ENCODE measurements at places on chromosomes 1 and 21.

DNA sequence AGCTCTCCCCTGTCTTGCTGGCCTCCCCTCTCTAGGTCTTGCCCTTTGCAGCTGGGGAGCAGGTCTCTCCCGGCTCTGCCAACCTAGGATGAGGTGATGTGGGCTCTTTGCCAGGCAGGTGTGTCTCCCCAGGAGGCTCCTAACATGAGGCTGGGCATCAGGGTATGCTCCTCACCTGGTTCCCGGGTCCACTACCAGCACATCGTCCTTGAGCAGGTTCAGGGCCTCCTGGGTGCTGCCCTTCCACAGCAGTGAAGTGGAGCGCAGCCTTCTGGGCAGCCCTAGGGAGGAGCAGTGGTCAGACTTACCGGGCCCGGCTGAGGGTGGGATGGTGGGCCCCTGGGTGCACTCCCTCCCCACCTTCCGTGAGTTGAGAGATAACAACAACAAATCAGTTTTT lies 17.5 kb downstream of the LACTBL1 start:
- no peak overlapping the region for H3K27ac ChIP-seq
- no peaks in the 10 kb centered on the region for H3K27me3 ChIP-seq
- H3K4me1 ChIP-seq: no peaks in the 10 kb centered on the region
- H3K36me3 ChIP-seq: no peaks in the 10 kb centered on the region

DNA sequence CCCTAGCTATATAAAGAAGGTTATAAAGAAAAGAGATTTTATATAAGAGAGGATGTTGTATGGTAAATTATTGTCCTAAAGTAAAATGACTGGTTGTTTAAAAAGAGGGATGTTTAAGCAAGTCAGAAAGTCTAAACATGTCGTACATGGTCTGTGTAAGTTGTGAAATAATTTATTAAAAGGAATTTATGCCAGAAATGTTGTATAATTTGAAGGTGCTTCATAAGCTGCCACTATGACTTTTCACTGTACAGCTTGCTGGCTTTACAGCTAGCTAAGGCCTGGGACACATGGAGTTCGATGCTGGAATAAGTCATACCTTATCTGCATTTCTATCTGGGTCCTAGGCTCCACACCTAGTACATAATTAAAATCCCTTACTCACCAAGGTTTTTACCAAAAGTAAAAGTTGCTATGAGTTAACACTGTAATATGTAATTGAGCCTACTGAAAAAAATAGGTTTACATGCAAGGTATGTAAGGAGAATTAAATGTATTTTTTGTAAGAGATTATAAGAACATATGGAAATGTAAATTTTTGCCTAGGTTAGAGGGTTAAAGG lies 59.0 kb upstream of the EDEM3 start:
- no peak for DNase-seq
- no peak overlapping the region for H3K4me3 ChIP-seq
- H3K27me3 ChIP-seq: no peaks in the 10 kb centered on the region
- no peak overlapping the region for H3K27ac ChIP-seq

DNA sequence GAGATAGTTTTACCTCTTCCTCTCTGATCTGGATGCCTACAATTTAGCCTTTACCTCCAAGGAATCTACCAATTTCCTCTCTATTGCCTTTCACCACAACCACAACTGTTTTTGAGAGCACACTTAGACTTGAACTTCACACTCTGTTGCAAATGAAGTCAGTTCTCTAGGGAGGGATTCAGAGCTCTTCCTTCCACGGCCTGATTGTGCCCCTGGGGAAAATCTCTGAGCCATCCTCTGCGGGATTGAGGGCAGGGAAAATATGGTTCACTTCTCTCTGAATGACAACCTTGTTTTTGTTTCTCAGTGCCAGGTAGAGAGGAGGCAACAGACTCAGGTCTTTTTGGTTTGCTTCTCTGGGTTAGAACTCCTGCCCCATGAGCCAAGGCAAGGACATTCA lies 35.4 kb upstream of the BCL10 start:
- no peak overlapping the region for H3K27ac ChIP-seq
- no peak overlapping the region for H3K4me3 ChIP-seq
- H3K27me3 ChIP-seq: no peaks in the 10 kb centered on the region

GRCh38 chr1:101798417-101798816 lies 198.3 kb downstream of the OLFM3 start:
- no peaks in the 10 kb centered on the region for H3K4me1 ChIP-seq
- H3K27me3 ChIP-seq: no peaks in the 10 kb centered on the region
- H3K4me3 ChIP-seq: no peak overlapping the region
- DNase-seq: no peak

- DNase-seq: no peak
- H3K27ac ChIP-seq: no peak overlapping the region
- H3K36me3 ChIP-seq: peaks cover 18% of the 10 kb centered on the region
- H3K4me1 ChIP-seq: no peaks in the 10 kb centered on the region
- no peaks in the 10 kb centered on the region for H3K27me3 ChIP-seq
Observed at GRCh38 chr1:197156692-197157091, 10.2 kb upstream of the ASPM start.

DNA sequence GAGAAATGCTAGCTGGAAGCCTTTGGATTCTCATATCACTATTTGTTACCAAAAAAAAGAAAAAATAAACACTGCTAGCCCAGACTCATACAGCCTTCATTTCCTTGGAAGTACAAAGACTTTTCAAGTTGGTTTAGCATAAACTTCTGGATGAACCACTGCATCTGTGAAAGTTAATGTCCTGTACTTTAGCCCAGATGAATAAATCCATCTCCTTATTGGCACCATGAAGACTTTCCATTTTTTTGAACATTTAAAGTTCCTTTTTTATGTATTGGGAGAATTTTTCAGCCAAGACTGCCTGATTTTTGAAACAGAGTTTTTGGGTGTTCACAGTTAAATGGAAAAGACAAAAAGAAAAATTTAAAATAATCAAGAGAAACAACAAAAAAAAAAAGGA lies 184.0 kb upstream of the C1orf87 start:
- no peak for DNase-seq
- no peak overlapping the region for H3K4me3 ChIP-seq
- no peaks in the 10 kb centered on the region for H3K27me3 ChIP-seq
- no peaks in the 10 kb centered on the region for H3K36me3 ChIP-seq
- H3K27ac ChIP-seq: no peak overlapping the region
- H3K4me1 ChIP-seq: no peaks in the 10 kb centered on the region

- no peak for DNase-seq
- H3K36me3 ChIP-seq: no peaks in the 10 kb centered on the region
- H3K27ac ChIP-seq: peak overlapping the region; percentile 93
- no peaks in the 10 kb centered on the region for H3K27me3 ChIP-seq
- peak overlapping the region; percentile 98 for H3K4me3 ChIP-seq
Observed at GRCh38 chr1:23825762-23826522, 713 bp upstream of the HMGCL start.

GRCh38 chr21:26140164-26140579 lies 30.4 kb downstream of the APP start:
- H3K4me1 ChIP-seq: no peaks in the 10 kb centered on the region
- no peak overlapping the region for H3K4me3 ChIP-seq
- DNase-seq: no peak

GRCh38 chr21:46116189-46116775 lies 18.4 kb downstream of the COL6A2 start:
- peaks cover 15% of the 10 kb centered on the region for H3K4me1 ChIP-seq
- peaks cover 96% of the 10 kb centered on the region for H3K36me3 ChIP-seq
- DNase-seq: peak; percentile 9

DNA sequence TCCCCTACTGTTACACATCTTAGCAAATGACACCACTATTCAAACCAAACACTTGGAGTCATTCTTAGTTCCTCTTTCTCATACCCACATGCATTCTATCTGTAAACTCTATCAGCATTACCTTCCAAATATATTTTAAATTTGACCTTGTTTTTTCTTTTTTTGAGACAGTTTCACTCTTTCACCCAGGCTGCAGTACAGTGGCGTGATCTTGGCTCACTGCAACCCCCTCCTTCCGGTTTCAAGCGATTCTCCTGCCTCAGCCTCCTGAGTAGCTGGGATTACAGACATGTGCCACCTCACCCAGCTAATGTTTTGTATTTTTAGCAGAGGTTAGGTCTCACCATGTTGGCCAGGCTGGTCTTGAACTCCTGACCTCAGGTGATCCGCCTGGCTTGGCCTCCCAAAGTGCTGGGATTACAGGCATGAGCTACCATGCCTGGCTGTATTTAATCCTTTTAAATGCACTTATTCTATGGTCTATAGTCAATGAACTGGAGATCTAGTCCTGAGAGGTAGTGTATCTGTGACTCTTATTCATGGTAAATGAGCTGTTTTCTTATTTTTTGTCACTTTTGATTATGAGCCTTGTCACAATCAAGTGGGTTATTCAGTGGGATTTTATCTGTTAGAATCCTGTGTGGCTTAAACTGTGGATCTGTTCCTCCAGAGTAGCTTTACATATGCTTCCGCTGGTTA lies 73.1 kb downstream of the GATAD2B start:
- no peaks in the 10 kb centered on the region for H3K36me3 ChIP-seq
- H3K27ac ChIP-seq: no peak overlapping the region
- no peak overlapping the region for H3K4me3 ChIP-seq
- H3K4me1 ChIP-seq: no peaks in the 10 kb centered on the region
- DNase-seq: no peak

DNA sequence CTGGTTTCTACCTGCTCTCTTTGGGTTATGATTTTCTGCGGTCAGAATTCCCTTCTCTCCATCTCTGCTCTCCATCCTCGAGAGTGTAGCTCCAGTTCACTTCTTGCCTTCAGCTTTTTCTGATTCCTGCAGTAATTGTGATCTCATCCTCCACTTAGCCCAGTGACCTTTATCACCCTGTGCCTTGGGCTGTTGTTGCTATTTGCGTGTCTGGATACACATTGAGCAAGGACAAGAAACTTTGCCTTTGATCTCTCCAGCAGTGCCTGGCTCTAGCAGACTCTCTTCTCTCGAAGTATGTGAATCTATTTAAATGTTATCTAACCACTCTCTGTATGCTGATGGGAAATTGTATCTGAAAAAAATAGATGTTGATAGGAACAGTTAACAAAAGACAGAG lies 76.4 kb upstream of the MARK1 start:
- H3K4me3 ChIP-seq: no peak overlapping the region
- DNase-seq: no peak
- H3K4me1 ChIP-seq: no peaks in the 10 kb centered on the region
- no peaks in the 10 kb centered on the region for H3K36me3 ChIP-seq

DNA sequence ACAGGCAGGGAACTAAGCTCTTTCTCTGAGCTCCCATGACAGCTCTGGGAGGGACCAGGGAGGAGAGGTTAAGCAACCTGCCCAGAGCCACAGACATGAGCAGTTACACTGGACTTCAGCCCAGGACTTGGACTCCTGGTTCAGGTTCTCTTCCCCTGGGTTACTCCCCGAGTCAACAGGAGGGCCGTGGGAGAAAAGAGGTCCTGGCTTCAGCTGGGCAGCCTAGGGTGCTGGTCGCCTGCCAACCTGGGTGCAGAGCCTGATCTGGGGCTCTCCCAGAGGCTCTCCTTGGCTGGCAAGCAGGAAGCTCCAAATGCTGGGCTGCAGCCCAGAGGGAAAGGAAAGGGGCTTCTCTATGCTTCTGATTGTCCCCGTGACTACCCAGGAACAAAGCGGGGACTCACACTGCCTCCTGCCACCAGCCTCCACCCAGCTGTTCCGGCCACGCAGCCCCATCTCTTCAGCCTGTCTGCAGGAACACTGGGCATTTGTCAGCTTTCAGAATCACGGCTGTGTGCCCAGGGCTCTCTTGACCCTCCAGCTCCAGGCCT lies 141.8 kb downstream of the HIVEP3 start:
- H3K27me3 ChIP-seq: no peaks in the 10 kb centered on the region
- no peaks in the 10 kb centered on the region for H3K36me3 ChIP-seq
- no peak overlapping the region for H3K4me3 ChIP-seq
- H3K27ac ChIP-seq: peak overlapping the region; percentile 37
- no peak for DNase-seq

DNA sequence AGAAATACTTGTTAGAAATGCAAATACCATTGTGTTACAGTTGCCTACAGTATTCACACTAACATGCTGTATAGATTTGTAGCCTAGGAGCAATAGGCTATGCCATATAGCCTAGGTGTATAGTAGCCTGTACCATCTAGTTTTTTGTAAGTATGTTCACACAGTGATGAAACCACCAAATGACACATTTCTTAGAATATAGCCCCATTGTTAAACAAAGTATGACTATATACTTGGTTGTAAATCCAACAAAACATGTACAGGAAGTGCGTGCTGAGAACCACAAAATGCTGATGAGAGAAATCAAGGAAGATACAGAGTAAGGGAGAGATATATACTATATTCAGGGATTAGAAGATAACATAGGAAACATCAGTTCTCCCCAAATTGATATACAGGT lies 92.2 kb downstream of the POU2F1 start:
- no peaks in the 10 kb centered on the region for H3K27me3 ChIP-seq
- DNase-seq: no peak
- no peak overlapping the region for H3K27ac ChIP-seq
- no peaks in the 10 kb centered on the region for H3K36me3 ChIP-seq
- no peak overlapping the region for H3K4me3 ChIP-seq
- H3K4me1 ChIP-seq: peaks cover 15% of the 10 kb centered on the region

- H3K36me3 ChIP-seq: no peaks in the 10 kb centered on the region
- DNase-seq: no peak
- H3K4me3 ChIP-seq: no peak overlapping the region
- no peaks in the 10 kb centered on the region for H3K27me3 ChIP-seq
Observed at GRCh38 chr1:93993731-93994130, 84.5 kb upstream of the GCLM start.

DNA sequence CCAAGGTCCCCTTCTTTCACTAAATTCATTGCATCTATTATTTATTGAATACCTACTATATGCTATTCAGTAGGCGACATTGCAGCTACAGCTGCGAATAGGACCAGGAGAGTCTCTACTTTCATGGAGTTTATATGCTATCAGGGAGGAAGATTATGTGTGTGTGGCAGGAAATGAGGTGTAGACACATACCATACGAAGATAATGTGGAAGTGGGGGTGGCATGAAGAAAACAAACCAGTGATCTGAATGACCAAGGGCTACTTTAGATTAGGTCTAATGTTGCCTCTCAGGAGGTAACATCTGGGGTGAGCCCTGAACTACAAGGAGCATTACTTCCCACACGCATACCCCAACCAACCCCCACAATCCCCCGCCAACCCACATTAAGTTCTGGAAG lies 1.0 kb upstream of the PPIH start:
- no peaks in the 10 kb centered on the region for H3K27me3 ChIP-seq
- H3K27ac ChIP-seq: peak overlapping the region; percentile 81
- peaks cover 3% of the 10 kb centered on the region for H3K4me1 ChIP-seq
- no peaks in the 10 kb centered on the region for H3K36me3 ChIP-seq
- no peak overlapping the region for H3K4me3 ChIP-seq

DNA sequence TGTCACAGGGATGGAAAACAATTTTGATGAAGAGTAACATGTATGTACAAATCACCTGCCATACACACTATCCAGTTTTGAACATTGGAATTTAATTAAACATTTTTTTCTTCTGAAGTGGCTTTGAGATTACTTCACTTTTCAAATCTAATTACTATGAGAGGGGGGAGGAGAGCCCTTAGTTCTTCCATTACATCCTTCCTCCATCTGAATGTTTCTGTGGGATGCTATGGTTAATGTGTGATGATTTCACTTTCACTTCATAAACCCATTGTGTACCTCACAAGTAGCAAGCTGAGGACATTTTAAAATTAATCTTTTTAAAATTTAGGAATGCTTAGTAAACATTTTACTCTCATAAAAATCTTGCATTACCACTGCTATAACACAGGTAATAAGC lies 156.9 kb downstream of the RUNX1 start:
- no peaks in the 10 kb centered on the region for H3K36me3 ChIP-seq
- DNase-seq: no peak
- H3K4me1 ChIP-seq: peaks cover 4% of the 10 kb centered on the region
- H3K4me3 ChIP-seq: no peak overlapping the region
- H3K27ac ChIP-seq: no peak overlapping the region

All from tibial nerve (tissue), 4 donors.